ENCODE measurements at places on chromosomes 5 and 9.

DNA sequence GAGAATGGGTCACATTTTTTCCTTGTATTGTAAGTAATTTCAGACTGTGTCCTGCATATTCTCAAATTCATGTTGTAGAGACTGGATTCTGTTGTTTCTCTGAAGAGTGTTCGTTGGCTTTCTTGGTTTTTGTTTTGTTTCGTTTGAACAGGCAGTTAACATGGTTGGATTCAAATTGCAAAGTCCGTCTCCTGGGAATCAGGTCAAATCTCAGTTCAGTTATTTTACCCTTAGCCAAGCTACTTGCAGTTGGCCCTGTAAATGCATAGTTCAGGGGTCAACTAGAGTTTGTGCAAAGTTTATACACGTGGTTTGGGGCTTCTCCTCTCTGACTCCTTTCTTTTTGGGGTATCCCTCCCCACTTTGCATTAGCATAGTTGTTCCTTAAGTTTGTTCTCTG is 21.7 kb upstream of the FBXW11 start:
- DNase-seq: no peak

- no peak for DNase-seq
Measured at GRCh38 chr5:118366429-118366828, 621.9 kb downstream of the DTWD2 start.

DNA sequence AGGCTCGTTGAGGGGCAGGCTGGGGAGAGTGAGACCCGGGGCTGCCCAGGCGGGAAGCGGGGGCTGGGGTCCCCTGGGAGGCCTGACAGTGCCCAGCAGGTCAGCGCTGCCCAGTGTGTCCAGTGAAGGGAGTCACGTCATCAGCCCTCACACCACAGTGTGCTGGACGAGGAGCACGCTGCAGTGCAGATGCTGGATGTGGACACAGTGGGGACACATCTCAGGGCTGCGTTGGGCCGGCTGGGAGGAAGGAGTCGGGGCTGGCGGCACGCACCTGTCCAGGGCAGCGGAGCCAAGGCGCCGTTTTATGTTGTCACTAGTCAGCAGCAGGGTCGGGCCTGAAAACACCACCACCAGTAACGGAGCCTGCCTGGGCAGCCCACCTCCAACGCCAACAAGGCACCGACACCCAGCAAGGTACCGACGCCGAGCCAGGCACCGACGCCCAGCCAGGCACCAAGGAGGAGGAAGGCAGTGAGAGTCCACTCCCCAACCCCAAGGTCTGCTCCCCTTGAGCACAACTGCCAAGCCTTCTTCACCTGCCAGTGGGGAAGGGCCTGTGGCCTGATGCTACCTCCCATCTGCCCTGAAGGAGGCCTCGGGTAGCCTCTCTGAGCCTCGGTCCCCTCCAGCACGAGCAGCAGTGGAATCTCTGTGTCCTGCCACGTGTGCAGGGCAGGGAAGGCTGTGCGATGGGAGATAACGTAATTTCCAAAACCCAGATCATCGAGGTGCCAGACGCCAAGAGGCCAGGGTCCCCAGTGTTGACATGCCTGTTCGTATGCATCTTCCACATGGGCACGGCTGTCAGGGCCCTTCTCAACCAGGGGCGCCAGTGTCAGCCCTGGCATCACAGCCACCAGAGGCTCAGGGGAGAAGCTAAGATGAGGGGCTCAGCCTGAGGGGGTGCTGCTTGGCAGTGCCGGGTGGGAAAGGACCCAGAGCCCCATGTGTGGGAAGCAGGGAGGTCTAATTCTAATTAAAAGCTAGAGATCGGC is 21.9 kb upstream of the NSMF start:
- no peak for DNase-seq

GRCh38 chr5:108345541-108346171 is 36.2 kb downstream of the FBXL17 start:
- no peak for DNase-seq

- no peak for DNase-seq
Measured at GRCh38 chr5:114179134-114179533, 182.7 kb upstream of the KCNN2 start.

GRCh38 chr5:143749581-143750205 is 62.3 kb upstream of the HMHB1 start:
- DNase-seq: no peak

GRCh38 chr5:177973066-177973635 is 22.9 kb downstream of the PROP1 start:
- no peak for DNase-seq

GRCh38 chr9:14423815-14424261 is 109.9 kb upstream of the NFIB start:
- DNase-seq: no peak

- no peak for DNase-seq
Measured at GRCh38 chr9:79610019-79610631, 38.4 kb downstream of the TLE4 start.

- DNase-seq: no peak
Measured at GRCh38 chr5:127396490-127397155, 106.0 kb downstream of the MEGF10 start.

- no peak for DNase-seq
Measured at GRCh38 chr5:135491552-135492318, 39.6 kb upstream of the TIFAB start.

DNA sequence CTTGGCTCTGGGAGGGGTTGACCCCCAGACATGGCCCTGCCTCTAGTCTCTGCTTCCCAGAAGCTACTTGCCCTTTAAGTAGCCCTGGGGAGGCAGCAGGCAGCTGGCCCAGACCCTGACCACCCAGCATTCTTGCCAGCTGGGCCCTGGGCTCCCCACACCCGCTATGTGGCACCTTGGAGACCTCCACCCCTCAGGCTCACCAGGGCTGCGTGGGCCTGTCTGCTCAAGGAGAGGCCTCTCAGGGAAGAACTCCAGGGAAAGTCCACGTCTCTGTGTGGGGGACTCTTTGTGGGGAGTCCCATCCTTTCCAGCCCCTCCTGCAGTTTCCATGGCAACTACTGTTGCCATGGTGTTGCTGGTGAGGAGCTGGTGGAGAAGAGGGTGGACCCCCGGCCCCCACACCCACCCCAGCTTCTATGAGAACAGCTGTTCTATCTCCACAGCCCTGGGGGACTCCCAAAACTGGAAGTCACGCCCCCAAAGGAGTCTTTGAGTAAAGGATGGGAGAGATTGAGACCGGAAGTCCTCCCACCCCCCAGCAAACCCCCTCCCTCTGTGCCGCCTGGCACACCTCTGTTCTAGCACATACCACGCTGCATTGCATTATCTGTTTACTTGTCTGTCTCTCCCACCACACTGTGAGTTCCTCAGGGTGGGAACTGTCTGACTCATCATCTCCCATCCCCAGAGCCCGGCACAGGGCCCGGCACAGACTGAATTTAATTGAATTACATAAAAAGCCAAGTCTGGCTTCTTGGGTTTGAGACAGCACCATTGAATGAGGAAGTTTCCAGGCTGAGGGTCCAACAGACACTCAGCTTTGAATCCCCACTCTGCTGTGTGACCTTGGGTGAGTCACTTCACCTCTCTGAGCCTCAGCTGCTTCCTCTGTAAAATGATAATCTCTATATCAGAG is 12.6 kb downstream of the DNM1 start:
- peak; percentile 32 for DNase-seq

GRCh38 chr5:98899456-98899855 is 29.4 kb downstream of the CHD1 start:
- no peak for DNase-seq

DNA sequence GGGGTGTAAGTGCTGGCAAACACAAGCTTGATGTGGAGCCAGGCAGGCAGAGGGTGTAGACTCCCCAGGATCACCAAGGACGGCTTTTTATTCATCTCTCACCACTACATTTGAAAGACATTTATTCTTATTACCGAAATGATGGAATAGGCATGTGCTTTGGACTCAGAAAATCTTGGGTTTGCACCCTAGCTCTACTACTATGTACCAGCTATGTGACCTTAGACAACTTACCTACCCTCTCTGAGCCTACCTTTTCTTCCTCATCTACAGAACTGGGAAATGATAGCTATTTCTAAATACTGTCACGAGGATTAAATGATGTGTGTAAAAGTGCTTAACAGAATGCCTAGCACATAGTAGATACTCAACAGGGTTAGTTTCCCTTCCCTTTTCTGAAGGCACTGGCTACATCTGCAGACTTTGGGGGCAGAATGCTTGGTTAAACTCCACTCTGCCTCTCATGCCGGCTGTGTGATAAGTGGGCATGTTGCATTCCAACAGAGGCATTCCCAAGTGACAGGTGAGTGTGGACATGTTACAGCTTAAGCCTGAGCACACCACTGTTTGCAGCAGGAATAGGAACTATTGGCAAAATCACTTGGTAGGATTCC is 94.8 kb downstream of the SLC1A3 start:
- no peak for DNase-seq

- DNase-seq: no peak
Measured at GRCh38 chr9:89353989-89354388, 35.7 kb downstream of the SECISBP2 start.

- DNase-seq: no peak
Measured at GRCh38 chr5:14038341-14038959, 94.0 kb upstream of the DNAH5 start.

DNA sequence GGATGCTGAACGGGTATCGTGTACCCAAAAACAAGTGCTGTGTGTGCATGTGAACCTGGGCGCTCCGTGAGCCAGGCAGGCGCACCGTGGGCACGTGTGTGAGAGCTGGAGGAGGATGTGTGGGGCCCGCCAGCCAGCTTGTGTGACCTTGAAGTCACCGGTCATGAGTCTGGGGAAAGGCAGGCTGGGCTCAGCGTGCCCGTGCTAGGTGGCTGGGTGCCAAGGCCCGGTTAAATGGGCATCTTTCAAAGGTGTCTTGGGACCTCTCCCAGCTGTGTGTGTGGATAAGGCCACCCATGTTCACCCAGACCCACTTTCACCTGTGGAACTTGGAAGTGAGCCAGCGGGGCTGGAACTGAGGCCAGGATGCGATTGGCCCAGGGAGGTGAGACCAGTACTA is 3.4 kb downstream of the KCNT1 start:
- no peak for DNase-seq

DNA sequence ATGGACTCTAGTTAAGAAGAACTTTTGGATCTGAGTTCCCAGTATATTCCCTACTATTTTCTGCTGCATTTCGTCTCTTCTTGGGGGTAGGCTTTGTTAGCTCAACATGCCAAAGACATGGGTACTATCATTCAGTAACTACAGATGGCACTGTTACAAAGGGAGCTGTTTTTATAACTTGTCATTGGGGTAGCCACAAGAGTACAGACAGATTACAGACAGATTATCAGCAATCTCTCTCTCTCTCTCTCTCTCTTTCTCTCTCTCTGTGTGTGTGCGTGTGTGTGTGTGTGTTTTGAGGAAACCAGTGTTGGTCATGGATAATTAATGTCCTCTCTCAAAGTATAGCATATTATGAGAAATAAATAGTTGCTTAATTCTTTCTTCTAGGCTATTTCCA is 116.1 kb downstream of the WDR70 start:
- DNase-seq: no peak

DNA sequence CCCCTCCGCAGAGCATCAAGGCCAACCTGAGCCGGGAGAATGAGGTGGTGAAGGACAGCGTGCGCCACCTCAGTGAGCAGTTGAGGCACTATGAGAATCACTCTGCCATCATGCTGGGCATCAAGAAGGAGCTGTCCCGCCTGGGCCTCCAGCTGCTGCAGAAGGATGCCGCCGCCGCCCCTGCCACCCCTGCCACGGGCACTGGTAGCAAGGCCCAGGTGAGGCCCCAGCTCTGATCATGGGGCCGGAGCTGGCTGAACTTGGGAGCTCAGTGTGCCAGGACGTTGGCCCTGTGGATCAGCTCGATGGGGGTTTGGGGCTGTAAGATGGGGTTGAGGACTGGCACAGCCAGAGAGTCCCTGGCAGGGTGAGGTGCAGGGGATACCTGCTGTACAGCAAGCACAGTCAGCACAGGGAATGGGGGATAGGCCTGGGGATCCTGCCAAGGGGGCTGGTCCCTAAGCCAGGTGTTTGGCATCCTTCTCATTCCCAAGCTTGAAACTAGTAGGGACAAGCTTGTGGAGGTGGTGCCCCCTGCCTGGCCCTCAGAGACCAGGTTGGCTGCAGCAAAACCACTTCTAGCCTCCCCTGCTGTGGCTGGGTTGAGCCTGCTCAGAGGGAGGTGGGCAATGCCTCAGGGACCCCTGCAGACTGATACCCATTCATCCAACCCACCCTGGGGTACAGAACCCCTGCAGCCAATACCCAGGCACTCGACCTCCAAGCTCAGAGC is 22.5 kb downstream of the OLFML2A start:
- no peak for DNase-seq

DNA sequence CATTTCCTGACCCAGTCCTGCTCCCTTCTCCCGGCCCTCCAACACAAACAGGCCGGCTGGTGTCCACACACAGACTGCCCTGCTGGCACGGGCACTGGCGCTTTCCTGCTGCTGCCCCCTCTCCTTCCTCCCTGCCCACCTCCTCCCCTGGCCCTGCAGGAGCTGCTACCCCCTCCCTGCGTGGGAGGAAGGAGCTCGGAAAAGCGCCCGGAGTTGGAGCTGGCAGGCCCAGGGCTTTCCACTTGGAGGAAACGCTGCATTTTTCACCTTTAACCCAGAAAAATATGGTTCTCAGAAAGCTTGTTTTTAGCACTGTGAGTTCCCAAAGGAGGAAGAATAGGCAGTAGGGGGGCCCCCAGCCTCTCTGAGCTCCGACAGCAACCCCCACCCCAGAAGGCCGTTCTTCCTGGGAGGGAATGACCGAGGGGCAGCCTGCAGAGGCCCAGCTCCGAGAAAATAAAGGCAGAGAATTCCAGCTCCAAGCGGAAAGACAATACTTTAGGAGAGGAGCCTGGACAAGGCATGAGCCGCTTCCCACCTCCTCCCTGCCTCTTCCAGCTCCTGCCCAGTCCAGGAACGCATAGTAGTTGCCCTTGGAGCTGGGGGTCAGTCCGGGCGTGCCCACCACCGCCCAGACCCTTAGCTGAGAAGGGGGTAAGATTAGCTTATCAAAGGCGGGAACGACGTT is 88.9 kb downstream of the LIFR start:
- peak; percentile 69 for DNase-seq

DNA sequence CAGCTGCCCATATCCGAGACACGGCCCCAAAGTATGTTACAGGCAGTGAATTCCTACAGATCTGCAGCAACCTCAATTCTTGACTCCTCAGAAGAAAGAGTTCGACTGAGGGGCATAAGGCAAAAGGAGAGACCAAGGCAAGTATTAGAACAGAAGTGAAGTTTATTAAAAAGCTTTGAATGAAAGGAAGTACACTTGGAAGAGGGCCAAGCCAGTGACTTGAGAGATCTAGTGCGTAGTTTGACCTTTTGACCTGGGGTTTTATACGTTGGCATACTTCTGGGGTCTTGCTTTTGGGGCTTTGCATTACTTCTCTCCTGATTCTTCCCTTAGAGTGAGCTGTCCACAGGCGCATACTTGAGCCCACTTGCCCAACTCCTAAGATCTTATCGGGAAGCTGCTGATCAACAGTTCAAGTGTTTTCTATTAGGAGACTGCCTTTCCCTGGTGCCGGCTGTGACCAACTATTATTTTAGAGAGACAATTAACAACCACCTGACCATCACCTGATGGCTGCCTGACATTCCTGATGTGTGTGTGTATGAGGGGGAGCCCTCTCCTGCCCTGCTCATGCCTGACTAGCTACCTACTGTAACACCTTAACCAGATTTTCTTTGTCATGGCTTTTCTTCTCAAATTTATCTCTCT is 1.5 kb upstream of the DEPDC1B start:
- no peak for DNase-seq

Data from nucleus accumbens (tissue), 56 donors.